ENCODE measurements at places on chromosomes 11 and 22.

DNA sequence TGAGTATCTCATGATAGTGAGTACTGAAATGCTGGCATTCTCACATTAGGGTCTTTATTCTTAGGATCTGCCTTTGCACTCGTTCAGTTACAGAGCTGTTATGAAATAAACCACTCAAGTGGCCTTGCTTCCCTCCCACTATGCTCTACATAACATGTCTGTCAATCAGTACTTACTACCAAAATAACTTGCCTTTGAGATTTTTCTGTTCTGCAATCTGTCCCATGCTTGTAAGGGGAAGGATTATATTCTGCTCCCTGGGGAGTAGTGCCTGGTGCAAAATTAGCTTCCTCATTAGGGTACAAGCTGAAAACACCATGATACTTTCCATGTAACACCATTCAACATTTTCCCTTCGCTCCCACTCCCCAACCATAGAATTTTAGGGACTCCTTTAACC is 1.9 kb upstream of the GRAP2 start:
- no peak for DNase-seq

- no peak for DNase-seq
Observed at GRCh38 chr11:67695606-67696005, 21.2 kb upstream of the ALDH3B2 start.

DNA sequence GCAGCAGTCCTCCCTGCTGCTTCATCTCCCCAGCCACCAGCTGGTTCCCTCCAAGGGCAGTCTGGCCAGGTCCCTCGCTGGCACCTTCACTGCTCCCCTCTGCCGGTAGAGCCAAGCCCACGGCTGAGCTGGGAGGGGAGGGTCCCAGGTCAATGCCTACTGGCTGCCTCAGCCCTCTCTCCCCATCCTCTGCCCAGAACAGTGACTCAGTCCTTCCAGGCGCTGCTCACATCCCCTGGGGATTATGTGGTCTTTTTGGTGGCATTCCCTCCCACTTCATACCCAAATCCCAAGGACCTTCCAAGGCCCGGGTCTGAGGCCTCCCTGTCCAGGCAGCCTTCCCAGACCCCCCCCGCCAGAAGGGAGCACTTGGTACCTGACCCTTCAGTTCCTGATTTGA is 44.9 kb downstream of the WNT7B start:
- no peak for DNase-seq

DNA sequence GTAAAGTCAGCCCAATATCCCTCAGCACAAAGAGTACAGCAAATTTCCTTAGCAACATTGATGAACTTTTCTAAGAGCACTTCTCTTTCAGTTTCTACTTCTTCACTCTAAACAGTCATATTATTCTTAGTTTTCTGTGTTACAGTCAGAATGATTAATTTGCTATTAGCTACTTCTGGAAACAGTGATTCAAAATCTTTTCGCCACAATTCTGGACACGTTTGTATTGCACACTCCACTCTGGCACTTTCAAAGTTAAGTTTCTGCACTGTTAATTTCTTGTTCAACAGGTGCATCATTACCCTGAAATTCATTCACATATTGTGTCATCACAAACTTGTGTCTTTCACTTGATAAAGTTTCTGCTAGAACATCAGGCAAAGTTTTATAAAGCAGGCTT is 22.5 kb downstream of the ABTB2 start:
- no peak for DNase-seq

GRCh38 chr11:39992551-39992950 is 1466.9 kb downstream of the LRRC4C start:
- DNase-seq, result no peak

DNA sequence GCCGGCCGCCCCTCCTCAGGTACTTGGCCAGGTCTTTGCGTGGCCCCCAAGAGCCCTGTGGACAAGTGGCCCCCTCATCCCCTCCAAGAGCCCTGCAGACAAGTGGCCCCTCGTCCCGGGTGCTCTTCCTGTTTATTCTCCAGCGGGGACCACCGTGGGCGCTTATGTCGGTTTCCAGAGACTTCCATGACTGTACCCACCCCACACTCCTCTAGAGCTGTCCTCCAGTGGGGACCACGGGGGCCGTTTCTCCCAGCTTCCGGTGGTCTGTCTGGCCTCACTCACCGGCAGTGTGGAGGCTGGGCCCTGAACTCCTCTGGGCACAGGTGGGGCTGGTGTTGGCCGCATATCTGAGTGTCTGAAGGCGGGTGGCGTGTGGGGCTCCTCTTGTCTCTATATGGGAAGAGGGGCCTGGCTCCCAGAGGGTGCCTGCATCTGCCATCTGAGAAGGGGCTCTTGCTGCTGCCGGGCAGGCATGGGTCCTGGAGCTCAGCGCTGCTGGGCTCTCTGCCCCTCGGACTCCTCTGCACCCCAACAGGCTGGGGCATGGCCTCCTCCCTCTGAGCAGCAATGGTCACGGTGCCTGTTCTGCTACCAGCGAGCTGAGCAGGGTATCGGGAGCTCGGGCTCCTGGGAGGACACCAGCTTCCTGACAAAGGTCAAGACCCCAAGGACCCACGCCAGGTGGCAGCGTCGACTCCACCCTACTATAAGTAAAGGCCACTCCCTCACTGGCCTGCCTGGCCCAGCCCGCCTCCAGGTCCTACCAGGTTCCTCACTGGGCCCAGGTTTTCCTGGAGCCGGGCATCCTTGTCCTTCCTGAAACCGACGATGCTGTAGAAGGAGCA is 1264.3 kb downstream of the BRD1 start:
- no peak for DNase-seq

All from GOT3 (cell line).